ENCODE measurements at places on chromosomes 12 and 14.

DNA sequence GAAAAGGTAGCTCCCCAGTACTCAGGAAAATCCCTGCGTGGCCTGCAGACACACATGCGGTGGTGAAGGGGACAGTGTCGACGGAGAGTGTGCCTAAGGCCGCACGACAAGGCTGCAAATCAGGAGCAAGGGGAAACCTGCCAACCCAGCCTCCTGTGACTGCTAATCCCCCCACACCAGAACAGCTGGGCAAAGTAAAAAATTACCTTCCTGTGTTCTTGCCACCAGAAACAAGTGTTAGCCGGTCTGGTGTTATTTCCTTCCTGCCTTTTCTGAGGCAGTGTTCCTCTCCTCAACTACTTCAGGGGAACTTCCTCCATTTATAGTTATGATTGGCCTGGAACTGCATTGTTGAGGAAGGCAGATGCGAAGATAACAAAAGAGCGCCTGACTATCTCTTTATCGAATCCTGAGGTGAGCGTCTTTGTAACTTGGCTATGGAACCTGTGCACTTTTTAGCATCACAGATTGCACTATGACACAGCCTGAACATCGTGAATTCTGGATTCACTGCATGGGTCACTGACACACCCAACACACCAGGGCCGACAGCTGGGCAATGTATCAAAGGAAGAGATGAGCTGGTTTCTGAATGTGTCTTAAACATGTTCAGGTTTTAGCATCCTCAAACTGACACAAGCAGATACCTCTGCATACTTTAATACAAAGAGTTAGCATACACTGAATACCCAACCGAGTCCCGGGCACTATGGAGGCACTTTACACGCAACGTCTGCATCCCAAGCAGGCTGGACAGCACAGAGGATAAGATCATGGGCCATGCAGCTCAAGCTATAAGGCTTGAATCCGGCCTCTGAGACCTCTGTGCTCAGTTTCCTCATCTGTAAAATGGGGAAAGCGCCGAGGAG, 28.9 kb downstream of the SLC15A4 start:
- DNase-seq = no peak

DNA sequence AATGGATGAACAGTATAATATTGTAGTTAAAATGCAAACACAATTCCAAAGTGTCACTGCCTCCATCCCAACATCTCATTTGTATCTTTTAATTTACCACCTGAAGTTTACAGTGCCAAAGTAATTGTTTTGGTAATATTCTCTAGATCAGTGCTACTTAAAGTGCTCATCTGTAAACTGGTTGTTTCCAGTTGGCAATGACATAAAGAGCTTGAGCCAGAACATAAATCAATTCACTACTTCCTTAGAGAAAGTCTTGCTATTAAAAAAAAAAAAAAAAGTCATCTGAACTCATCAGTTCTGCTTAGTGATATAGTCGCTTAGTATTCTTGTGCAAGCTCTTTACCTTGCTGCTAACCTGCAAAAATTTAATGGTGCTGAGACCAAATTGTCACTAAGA, 16.4 kb downstream of the PLCZ1 start:
- DNase-seq = no peak

DNA sequence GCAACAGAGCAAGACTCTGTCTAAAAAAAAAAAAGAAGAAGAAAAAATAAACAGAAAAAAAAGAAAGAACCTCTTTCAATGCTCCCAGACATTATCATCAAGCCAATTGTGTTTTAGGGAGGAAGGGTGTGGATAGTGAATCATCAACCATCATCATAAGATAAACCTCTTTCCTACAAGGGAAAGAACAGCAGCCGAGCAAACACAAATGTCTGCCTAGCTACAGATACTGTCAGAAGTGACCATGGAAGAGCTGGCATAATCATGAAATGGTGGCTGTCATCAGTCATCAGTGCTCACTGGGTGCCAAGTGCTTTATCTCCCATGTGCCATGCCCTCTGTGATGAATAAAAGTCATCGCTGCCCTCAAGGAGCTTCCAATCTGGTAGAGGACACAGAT, 46.6 kb downstream of the SLC17A8 start:
- no peak for DNase-seq

DNA sequence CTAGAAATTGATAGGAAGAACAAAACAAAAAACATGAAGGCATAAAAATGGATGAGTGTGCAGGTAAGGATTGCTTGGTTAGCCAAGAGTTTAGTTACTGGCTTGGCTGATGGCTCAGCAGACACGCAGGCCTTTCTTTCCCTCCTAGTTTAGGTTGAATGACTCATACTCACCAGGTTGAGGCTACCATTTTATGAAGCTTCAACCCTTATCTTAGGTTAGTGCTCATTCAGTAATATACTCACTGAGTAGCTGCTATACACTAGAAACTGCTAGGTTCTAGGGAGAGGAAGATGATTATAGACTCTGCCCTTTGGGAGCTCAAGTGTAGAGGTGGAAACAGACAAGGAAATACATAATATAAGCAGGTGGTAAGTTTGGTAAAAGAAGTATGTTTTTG, 6.0 kb downstream of the P3H3 start:
- no peak for DNase-seq

GRCh38 chr12:69935651-69936100, 110.6 kb downstream of the MYRFL start:
- DNase-seq = no peak

- no peak for DNase-seq
These were observed 15.8 kb downstream of the ATP5MC2 start for GRCh38 chr12:53660041-53660440.

DNA sequence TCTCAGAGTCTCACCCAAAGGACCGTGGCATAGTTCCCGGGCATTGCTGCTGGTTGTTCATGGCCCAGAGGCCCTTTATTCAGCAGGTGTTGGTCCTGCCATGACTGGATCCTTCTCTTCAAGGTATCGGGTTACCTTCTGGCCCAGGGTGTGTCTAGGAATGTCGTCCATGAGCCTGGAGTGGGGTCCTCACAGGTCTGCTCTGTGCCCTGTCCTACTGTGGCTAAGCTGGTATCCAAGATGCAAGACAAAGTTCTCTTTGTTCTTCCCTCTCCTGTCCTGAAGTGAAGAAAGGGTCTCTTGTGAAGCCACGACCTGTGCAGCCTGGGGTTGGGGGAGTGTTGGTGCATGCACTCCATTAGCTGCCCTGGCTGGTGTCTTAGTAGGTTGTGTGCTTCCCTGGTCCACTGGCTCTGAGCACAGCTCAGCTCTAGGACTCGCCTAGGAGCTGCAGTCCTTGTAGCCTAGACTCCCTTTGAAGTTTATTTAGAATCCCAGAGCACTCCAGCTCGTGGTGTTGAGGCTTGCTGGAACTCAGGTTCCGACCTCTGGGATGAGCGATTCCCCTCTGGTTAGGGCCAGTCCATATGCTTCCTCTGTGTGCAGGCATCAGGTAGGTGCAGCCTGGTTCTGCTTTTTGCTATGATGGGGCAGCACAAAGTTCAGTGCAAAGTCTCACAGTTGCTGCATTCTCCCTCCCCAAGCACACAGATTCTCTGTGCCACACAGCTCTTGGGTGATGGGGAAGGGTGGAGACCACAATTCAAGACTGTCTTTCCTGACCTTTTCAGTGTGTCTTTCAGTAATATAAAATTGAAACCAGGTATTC, 117.4 kb downstream of the NUBPL start:
- no peak for DNase-seq

DNA sequence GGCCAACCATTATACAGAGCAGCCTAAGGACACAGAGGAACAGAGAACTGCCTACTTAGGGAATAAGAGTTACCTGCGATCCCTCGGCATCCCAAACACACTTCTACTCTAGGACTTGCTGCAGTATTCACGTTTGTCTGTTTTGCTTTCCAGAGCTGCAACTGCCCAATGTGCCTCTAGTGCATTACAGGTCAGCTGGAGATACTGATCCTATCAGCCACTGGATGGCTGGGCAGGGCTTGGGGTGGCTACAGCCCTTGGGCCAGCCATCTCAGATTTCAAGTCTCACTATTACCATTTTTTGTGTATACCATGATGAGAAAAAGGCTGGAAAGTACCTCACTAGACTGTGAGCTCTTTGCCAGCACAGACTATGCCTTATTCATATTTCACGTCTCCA, 4.6 kb downstream of the ARF3 start:
- DNase-seq = no peak

GRCh38 chr12:25652371-25652770, 99.3 kb upstream of the LMNTD1 start:
- no peak for DNase-seq

- no peak for DNase-seq
These were observed 23.4 kb upstream of the IPO8 start for GRCh38 chr12:30719060-30719459.

- peak; percentile 13 for DNase-seq
These were observed 316.8 kb downstream of the PAWR start for GRCh38 chr12:79373896-79374499.

GRCh38 chr12:26963413-26963812, 25.1 kb downstream of the FGFR1OP2 start:
- no peak for DNase-seq

- DNase-seq = no peak
These were observed 627 bp downstream of the CPM start for GRCh38 chr12:68932128-68932960.

- DNase-seq = no peak
These were observed 436.1 kb downstream of the TMEM121 start for GRCh38 chr14:105962532-105962931.

DNA sequence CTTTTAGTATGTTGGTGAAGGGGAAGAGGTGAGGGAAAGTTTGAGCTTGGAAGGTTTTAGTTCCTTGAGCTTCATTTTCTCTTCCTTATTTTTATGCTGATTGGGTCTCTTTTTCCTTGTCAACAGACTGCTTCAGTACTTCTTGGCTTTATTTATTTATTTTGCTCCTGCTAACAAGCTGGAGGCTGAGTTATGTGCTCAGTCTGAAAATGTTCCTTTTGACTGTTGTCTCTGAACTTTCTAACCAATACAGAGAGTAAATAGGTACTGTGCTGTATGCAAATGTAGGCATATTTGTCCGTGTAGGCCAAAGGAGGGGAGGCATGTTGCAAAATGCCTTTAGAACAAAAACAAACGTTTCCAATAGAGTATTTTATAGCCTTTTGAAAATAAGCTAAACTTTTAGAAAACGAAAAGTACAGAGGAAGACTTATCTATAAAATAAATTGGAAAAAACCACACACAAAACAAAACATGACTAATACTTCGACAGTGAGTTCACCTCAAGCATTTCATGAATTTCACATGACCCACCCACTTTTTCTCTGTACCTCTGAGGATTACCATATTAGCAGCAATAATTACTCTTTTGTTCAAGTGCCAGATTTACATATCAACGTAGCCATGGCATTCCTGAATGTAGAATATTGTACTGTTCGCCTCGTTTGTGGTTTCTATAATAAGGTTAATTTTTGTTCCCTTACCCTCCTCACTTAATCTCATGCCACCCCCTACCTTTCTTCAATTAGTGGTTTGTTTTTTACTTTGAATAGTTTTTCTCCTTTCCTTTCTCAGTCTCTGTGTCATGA, 4.7 kb upstream of the CREBL2 start:
- DNase-seq = no peak

GRCh38 chr12:8622646-8623045, 10.0 kb upstream of the AICDA start:
- no peak for DNase-seq

DNA sequence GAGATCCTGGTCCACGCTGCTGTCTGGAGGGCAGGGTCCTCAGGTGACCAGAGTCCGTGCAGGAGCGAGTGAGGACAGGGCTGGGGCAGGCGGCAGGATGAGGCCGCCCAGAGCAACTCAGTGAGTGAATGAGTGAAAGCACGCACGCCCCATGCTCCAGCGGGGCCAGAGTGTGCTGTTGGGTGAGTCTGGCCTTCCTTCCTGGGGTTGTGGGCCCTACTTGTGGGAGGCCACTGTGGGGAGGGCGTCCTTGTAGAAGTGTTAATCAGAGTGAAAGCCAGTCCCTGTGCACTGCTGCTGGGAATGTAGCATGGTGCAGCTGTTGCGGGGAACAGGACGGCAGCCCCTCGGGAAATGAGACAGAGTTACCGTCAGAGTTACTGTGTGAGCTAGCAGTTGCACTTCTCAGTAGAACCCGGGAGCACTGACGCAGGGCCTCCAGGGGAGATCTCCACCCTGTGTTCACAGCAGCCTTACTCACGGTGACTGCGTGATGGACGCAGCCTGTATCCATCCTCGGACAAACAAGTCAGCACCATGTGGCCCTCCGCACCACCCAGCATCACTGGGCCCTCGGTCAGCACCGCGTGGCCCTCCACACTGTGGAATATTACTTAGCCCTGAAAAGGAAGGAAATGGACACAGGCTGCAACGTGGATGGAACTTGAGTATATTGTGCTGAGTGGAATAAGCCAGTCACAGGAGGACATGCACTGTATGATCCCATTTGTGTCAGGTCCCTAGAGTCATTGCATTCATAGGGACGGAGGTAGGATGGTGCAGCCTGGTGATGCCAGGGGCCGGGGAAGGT, 22.1 kb downstream of the PACS2 start:
- DNase-seq = no peak

DNA sequence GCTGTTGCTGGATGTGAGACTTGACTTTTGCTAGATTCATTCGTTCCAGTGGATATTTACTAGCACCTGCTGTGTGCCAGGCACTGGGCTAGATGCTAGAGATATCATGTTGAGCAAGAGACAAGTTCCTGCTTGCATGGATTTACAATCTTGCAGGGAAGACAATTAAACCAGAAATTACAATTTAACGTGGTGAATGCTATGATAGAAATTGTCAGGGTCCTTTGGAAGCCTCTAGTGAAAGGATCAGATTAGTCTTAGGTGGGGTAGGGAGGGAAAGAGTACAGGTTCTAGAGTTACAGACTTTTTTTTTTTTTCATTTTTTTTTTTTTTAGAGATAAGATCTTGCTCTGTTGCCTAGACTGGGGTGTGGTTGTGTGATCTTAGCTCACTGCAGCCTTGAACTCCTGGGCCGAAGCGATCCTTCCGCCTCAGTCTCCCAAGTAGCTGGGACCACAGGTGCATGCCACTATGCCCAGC, 36.7 kb downstream of the SPATS2 start:
- DNase-seq = no peak

DNA sequence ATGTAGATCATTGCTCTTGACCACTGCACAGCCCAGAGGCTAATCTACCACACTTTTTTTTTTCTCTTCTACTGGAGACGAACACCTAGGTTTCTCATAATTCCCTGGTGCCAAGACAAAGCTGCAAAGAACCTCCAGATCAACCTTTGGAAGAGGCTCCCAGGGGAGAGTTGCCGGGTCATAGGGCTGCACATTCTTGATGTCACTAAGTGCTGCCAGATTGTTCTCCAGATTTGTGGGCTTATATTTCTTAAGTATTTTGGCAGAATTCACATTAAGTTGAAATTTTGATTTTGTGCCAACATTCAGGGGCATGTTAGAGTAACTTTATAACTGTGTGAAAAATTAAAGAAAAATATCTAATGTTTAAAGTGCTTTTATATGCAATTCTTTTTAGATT, 13.5 kb upstream of the PDZRN4 start:
- DNase-seq = no peak

- DNase-seq = no peak
These were observed 611 bp downstream of the SARNP start for GRCh38 chr12:55816881-55817344.

All from stimulated activated CD4-positive, alpha-beta T cell treated with anti-CD3 and anti-CD28 coated beads, Interleukin-2, amount 100 ng/mL, for 48 hours (primary cell).